ENCODE measurements at places on chromosomes 1 and 21. TPM values are rescaled to one million over a fixed set of nuclear protein-coding genes. Genes with fewer than 3 reads are reported as not detected.

GRCh38 chr1:116201911-116202310 lies 90.7 kb downstream of the MAB21L3 start:
- no peaks in the 10 kb centered on the region for H3K36me3 ChIP-seq
- H3K27ac ChIP-seq = no peak overlapping the region
- H3K4me3 ChIP-seq = no peak overlapping the region
- no peak for DNase-seq

DNA sequence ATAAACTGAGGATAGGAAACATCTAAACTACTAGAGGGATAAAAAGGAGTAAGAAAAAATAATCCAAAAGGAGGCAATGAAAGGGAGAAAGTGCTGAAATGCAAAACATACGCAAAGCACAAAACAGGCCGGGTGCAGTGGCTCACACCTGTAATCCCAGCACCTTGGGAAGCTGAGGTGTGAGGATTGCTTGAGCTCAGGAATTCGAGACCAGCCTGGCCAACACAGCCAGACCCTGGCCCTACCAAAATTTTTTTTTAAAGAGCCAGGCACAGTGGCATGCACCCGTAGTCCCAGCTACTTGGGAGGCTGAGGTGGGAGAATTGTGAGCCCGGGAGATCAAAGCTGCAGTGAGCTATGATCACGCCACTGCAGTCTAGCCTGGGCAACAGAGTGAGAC lies 10.5 kb downstream of the SPOCD1 start:
- H3K4me3 ChIP-seq = no peak overlapping the region
- no peaks in the 10 kb centered on the region for H3K36me3 ChIP-seq
- no peak for DNase-seq
- H3K27ac ChIP-seq = no peak overlapping the region
- H3K27me3 ChIP-seq = no peaks in the 10 kb centered on the region

DNA sequence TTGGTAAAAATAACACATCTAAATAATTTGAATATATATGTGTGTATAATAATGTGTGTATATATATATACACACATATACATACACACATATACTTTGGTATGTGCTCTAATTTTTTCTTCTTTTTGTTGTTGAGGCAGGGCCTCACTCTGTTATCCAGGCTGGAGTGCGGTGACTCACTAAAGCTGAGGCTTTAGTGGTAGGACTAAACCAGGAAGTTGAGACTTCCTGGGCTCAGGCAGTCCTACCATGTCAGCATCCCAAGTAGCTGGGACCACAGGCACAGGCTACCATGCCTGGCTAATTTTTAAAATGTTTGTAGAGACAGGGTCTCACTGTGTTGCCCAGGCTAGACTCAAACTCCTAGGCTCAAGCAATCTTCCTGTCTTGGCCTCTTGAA lies 46.7 kb upstream of the CXADR start:
- no peak overlapping the region for H3K27ac ChIP-seq
- H3K4me3 ChIP-seq = no peak overlapping the region
- DNase-seq = no peak

DNA sequence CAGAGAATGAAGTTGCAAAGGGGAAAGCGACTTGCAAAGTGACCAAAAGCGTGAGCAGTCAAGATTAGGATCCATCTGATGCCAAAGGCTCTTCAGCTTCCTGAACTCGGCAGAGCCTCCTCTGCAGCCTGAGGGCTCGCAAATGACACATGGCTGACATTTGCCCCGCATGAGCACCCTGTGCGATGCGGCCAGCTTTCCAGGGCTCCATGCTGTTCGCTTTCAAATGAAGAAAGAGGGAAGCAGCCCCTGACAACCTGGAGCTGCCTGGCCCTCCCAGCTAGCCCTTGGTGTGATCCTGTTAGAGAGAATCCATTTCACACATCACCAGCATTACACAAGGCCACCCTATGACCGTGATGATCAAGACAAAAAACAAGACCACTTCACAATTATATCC lies 20.2 kb upstream of the FAM131C start:
- H3K27me3 ChIP-seq = no peaks in the 10 kb centered on the region
- H3K4me1 ChIP-seq = no peaks in the 10 kb centered on the region
- no peaks in the 10 kb centered on the region for H3K36me3 ChIP-seq
- H3K4me3 ChIP-seq = no peak overlapping the region
- DNase-seq = no peak
- H3K27ac ChIP-seq = no peak overlapping the region

GRCh38 chr1:3009021-3009420 lies 12.2 kb upstream of the ACTRT2 start:
- H3K27ac ChIP-seq = no peak overlapping the region
- no peak for DNase-seq
- no peaks in the 10 kb centered on the region for H3K36me3 ChIP-seq
- H3K4me1 ChIP-seq = no peaks in the 10 kb centered on the region
- H3K4me3 ChIP-seq = no peak overlapping the region

DNA sequence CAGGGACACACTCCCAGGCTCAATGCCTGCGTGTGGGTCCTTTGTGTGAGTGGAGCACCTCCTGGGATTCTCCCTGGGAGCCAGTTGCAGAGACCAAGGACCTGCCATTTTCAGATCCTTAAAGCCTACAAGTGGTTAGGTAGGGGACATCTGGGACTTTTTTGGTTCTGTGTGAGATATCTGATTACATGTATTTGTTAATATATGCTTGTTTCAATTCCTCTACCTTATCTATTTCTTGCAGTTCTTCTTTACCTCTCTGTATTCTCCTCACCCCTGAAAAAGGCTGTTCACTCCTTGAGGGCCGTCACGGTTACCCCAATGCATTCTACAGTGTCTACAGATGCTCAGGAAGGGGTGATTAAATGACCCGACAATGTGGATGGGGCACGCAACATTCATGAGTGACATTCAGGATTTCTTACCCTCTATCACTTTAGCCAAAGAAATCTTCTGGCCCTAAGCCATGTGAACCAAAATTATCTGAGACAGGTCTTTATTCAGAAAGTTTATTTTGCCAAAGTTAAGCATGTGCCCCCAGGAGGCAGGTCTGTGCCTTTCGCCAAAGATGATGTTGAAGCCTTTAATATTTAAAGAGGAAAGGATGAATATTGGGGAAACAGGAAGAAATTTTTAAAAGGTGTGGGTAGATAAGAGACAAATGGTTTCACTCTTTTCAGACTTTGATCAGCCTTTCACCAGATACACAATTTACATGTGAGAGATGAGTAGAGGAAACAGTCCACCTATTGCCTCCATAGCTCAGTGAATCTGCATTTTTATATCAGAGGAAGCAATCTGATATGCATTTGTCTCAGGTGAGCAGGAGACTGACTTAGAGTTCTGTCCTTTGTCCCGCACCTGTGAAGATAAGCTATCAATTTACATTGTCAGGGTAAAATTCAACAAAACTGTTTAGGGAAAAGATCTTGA lies 44.6 kb upstream of the MPZL1 start:
- H3K27ac ChIP-seq = peak overlapping the region; percentile 71
- H3K27me3 ChIP-seq = no peaks in the 10 kb centered on the region
- H3K36me3 ChIP-seq = peaks cover 18% of the 10 kb centered on the region
- H3K4me1 ChIP-seq = peaks cover 75% of the 10 kb centered on the region
- H3K4me3 ChIP-seq = no peak overlapping the region

DNA sequence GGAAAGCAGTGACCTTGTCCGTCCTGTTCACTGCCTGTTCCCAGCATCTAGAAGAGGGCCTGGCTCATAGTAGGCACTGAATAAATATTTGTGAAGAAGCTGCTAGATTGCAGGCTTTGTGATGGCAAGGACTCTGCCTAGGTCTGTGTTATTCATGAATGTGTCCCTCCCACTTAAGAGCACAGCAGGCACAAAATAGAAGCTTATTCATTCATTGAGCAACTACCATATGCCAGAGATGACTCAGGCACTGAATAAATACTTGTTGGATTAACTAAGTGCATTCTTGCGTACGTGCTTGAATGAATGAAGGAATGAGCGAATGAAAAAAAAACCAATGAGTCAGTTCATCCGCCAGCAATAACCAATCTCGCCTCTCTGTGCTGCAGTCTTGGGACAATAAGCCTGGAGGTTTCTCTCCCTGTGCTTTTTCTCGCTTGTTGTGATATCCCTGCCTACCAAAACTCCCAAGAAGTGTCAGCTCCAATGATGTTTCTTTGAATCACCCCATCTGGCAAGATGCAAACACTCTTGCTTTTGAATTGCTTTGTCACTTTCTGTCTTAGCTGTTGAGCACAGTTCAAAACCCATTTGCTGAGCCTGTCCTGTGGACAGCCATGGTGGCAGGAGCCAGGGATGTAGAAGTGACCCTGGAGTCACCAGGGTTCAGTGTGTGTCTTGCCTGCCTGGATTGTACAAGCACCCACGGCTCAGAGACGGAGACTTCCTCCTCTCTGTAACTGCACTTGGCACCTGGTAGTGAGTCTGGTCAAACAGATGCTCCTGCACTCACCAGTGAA lies 143.9 kb downstream of the KAZN start:
- no peak overlapping the region for H3K4me3 ChIP-seq
- no peaks in the 10 kb centered on the region for H3K27me3 ChIP-seq
- no peak overlapping the region for H3K27ac ChIP-seq
- DNase-seq = no peak
- no peaks in the 10 kb centered on the region for H3K36me3 ChIP-seq

- H3K4me1 ChIP-seq = no peaks in the 10 kb centered on the region
- H3K36me3 ChIP-seq = no peaks in the 10 kb centered on the region
- H3K27me3 ChIP-seq = no peaks in the 10 kb centered on the region
- DNase-seq = no peak
- no peak overlapping the region for H3K27ac ChIP-seq
- H3K4me3 ChIP-seq = no peak overlapping the region
These were observed 54.9 kb upstream of the WASF2 start for GRCh38 chr1:27544834-27545233.

The ACTA1 gene
- total RNA-seq = not detected

The SMYD3 gene
- 37.2 TPM for total RNA-seq

The INSRR gene
- not detected for total RNA-seq

The AUNIP gene
- 0.27 TPM for total RNA-seq

The NR1I3 gene
- not detected for total RNA-seq

The CELA3A gene
- not detected for total RNA-seq

All from B cell (primary cell).